ENCODE measurements at places on chromosomes 3 and 15. TPM values are rescaled to one million over a fixed set of nuclear protein-coding genes. Genes with fewer than 3 reads are reported as not detected.

GRCh38 chr15:48833526-48834239 is 22.8 kb upstream of the CEP152 start:
- DNase-seq: no peak

DNA sequence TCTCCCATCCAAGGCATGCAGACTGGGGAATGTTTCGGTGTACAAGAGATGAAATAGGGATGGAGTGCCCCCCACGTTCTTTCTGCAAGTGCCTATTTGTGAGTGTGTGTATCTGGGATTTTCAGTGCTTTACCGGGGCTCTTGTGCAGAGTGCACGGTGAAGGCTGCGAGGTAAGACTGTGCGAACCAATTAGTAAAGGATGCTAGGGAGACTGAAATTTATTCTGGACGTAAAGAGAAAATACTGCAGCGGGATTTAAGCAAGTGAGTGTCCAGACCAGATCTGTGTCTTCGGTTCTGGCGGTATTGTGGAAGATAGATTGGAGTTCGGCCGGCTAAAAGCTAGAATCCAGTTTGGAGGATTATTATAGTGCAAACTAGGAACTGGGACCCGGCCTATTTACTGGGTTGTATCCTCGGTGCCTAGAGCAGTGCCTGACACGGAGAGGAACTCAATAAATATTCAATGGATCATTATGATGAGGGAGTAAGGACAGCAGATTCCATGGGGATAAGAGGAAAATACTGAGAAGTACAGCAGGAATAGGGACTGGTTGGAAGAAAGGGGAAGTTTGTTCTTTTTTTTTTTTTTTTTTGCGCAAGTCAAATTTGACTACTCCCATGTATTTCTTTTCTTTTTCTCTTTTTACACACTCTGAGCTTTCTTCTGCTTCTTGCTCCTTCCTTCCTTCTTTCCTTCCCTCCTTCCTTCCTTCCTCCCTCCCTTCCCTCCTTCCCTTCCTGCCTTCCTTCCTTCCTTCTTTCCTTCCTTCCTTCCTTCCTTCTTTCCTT is 580 bp upstream of the MAGEF1 start:
- DNase-seq: no peak

- DNase-seq: no peak
Observed at GRCh38 chr3:127728417-127729015, 55.8 kb downstream of the ABTB1 start.

- DNase-seq: no peak
Observed at GRCh38 chr3:9468460-9468859, 71.0 kb downstream of the SETD5 start.

The VWA5B2 gene
- total RNA-seq: not detected
